ENCODE measurements at places on chromosomes 11 and 22.

DNA sequence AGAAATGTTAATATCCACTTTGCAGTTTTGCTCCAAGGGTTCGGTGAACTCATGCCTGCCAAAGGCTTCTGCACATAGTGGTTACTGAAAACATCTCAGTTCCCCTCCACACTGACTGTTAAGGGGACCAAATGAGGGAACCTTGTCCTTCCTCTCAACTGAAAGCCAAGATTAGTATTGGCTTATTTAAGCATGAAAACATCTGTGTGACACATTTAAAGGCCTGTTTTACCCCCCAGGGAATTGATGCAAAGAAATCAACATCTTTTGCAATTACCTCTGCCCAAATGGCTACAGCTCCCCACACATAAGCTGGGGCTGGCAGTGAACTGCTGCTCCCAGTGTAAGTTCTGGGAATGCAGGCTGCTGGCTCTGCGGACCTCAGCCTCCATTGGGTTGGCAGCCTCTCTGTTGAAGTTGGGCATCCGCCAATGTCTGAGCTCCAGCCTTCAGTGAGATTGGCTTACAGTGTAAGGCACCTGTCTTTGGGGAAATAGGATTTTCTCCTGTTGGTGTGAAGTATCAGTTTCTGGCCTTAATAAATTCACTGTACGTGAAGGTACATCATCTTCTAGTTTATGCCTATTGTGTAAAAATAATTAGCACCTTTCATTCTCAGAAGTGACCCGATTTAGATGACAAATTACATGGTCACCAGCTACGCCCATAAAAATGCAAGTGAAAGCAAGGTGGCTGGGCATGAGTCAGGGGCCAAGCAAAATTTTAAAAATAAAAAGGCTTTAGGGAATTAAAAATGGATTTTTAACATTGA lies 213.4 kb upstream of the SYN3 start:
- DNase-seq: no peak

- DNase-seq: no peak
These were observed 13.7 kb downstream of the CYB561A3 start for GRCh38 chr11:61347916-61348461.

- no peak for DNase-seq
These were observed 94.6 kb downstream of the DEPDC5 start for GRCh38 chr22:31848411-31848810.

DNA sequence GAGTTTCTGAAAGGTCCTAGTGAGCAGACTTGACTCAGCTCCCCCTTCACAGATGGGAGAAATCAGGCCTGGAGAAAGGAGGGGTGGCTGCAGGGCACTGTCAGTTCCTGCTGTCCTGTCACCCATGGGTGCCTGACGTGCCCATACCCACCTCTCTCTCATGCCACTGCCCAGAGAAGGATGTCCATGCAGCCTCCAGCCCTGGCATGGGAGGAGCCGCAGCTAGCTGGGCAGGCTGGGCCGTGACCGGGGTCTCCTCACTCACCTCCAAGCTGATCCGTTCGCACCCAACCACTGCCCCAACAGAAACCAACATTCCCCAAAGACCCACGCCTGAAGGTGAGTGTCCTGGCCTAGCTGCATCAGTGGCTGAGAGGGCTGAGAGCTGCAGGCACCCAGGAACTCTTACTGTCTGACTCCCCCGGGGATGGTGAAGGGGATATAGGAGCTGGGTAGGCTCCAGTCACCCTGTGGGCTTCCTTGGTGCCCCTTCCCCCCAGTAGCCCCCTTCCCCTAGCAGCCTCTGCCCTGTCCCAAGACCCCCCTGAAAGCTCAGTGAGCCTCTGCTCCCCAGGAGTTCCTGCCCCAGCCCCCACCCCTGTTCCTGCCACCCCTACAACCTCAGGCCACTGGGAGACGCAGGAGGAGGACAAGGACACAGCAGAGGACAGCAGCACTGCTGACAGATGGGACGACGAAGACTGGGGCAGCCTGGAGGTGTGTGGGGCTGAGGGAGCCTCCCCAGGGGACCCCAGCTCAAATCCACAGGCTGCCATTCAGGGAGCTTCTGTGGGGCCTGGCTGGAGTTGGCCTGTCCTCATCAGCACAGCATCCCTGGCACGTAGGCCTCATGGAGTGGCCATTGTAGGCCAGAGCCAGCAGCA lies 11.8 kb downstream of the SCYL1 start:
- no peak for DNase-seq

DNA sequence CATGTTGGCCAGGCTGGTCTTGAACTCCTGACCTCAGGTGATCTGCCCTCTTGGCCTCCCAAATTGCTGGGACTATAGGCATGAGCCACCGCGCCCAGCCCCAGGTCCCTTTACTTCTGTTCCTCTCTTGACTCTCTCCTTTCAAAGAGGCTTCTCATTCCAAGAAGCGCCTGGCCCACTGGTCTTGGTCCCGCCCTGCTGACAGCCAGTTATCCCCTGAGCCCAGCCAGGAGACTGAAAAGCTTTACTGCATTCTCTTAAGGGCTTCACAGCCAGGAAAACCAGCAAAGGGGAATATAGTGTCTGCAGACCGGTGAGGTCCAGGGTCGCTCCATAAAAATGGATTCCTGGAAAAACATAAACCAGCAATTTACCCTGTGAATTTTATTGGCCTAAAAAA lies 68.3 kb downstream of the NFAM1 start:
- DNase-seq: no peak

DNA sequence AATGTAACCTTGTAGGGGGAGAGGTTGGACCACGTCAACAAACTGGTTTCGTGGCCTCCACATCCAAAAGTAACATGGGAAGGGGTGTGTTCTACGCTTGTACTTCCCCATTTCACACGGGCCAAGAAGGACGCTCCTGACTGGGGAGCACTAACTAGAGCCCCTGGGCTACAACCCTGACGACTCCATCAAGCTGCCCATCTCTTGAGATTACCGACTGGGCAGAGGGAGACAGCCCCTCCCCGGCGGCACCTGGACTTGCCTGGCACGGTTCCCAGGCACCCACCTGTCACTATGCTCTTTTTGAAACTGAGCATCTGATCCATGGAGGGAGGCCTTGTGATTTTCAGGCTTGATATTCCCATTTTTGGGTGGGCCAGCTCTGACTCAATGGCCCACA lies 68.5 kb downstream of the SHANK2 start:
- no peak for DNase-seq

GRCh38 chr11:13008061-13008435 lies 1.1 kb upstream of the RASSF10 start:
- no peak for DNase-seq

GRCh38 chr11:123481640-123482039 lies 51.6 kb downstream of the GRAMD1B start:
- no peak for DNase-seq

DNA sequence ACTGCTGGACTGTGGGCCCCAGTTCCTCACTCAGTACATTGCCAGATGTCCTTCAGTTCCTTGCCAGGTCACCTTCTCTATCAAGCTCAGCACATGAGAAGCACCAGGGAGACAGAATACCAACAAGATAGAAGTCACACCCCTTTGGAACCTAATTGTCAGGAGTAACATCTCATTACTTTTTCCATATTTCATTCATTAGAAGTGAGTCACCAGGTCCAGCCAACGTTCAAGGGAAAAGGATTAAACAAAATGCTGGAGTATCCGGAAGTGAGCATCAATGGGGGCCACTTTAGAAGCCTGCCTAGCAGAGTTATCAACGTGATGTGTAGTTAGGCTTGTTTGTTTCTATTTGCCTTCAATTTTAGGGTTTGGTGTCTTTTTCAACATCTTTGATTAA lies 569.3 kb downstream of the MIAT start:
- no peak for DNase-seq

- no peak for DNase-seq
These were observed 9.9 kb downstream of the CRTAM start for GRCh38 chr11:122848186-122848585.

GRCh38 chr11:73167363-73167954 lies 25.3 kb upstream of the FCHSD2 start:
- DNase-seq: no peak

GRCh38 chr11:26944866-26945664 lies 48.8 kb upstream of the FIBIN start:
- no peak for DNase-seq

DNA sequence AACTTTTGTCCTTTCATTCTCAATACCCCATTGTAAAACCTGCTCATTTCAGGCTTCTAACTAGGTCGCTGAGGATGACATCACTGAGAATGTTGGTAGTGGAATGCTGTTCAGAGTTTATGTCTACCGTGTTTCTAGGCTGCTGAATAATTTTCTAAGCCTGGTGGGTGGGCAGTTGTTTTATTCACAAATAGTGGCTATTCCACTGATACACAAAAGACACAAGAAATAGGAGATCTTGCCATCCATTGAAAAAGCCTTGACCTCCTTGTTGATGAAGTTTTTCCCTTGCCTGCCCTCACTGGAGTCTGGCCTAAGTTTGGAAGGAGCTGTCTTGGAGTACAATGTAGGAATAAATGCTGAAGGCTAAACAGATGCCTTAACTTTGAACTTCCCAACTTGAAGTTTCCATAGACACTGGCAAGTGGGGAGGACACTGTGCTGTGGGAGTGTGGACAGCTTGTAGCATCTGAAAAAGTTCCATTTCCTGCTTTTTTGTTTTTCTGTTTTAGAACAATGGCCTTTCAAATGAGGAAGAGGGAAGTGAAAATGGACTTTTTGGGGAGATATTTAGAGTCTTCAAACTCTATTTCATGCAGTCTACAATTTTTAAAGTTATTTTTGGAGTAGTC lies 59.2 kb downstream of the TRIM44 start:
- no peak for DNase-seq
